Spinal cord (tissue), 10 donors: ENCODE measurements at places on chromosomes 2 and 18.

- no peak for DNase-seq
These were observed 3.9 kb upstream of the DCTN1 start for GRCh38 chr2:74384051-74384450.

DNA sequence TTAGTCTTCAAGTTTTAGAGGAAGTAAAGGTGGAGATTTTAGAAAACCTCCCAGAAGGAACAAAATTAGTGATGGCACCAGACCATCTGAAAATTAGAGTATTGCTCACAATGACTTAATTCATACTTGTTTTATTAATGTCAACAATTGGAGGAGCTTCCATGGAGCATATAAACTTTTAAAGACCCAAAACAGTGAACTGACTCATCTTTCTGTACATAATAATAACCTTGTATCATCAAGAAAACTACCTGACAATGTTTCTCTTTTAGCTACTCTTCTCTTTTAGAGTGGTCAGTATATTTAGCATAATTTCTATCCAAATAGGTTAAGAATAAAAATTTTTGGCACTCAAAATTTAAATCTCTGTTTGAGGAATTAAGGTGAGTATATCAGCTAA lies 7.2 kb upstream of the ITGAV start:
- DNase-seq: no peak

DNA sequence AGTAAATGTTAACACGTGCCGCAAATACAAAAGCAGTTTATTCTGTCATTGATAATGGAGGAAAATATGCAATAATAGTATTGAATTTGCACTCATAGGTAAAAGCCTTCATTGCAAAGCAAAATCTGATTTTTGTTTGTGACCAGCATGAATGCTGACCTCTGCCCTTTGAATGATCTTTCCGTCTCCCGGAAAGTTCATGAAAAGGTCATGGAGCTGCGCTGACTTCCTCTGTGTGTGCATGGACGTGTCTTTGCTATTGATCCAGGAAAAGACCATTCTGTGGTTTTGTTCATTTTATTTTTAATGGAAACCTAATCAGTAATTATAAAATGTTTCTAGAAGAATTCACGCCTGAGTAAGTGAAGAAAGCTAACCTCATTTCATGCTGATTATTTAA lies 320.0 kb downstream of the MTX2 start:
- DNase-seq: no peak

DNA sequence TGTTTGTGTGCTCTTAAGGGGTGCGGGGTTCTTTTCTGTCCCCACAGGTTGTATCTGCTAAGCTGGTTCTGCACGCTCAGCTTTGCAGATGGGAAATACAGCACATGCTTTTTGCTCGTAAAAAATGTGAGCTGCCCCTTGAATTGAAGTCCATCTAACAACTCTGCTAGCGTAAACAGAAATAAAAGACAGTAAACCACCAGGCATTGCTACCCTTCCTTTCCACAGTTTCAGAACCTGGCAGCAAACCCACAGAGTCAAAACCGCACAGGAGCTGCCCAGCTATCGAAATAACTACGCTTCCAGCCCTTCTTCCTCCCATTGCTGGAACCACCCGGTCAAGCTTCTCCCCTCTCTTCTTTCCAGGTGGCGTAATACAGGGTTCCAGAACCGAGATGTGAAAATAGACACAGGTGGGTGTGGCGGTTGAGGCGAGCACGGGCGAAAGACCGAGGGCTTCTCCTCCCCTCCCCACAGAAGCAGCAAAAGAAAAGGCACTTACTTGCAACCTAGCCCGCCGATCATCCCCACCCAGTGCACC lies 479 bp downstream of the SCN9A start:
- DNase-seq: peak; percentile 31

- DNase-seq: no peak
These were observed 70.9 kb upstream of the RAPGEF4 start for GRCh38 chr2:172664766-172665165.

GRCh38 chr2:105249891-105250290 lies 8.3 kb downstream of the GPR45 start:
- DNase-seq: no peak

GRCh38 chr2:33444967-33445366 lies 31.5 kb upstream of the RASGRP3 start:
- DNase-seq: no peak

DNA sequence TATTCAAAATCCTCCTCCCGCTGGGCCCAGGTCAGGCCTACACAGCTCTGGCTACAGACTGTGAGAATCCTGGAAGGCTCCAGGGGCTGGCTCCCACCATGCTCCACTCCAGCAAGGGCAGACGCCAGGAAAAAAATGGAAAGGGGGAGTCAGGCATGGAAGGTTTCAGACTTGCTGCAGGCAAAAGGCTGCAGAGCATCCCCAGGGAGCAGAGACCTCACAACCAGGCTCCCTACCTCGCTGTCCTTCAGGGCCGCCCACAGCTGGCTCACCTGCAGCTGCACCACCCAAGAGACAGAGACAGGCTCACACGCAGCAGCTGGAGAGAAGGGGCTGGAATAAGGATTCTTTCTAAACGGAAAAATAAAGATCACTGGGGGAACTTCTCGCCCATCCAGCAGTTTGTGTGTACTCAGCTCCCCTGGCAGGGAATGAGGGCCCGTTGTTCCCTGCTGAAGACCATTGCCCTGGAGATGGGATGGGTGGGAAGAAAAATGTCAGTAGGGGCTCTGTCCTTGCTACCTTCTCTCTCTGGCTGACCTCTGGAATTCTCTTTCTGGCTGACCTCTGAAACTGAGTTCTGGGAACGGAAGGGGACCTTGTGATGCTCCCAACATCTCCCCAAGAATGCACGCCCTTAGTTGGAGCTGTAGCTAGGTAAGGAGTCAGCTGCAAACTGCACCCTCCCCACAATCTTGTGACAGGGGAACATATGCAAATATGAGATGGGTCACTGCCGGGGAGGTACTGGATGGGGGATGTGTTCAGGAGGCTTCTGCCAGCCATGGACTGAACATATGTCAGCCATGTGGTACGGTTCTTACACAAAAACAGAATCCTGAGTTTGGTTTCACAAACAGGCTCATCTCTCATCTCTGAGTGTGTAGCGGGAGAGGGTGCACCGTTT lies 34.5 kb downstream of the BCL2 start:
- no peak for DNase-seq

- DNase-seq: no peak
These were observed 32.1 kb downstream of the PLEKHM3 start for GRCh38 chr2:207993151-207993763.

DNA sequence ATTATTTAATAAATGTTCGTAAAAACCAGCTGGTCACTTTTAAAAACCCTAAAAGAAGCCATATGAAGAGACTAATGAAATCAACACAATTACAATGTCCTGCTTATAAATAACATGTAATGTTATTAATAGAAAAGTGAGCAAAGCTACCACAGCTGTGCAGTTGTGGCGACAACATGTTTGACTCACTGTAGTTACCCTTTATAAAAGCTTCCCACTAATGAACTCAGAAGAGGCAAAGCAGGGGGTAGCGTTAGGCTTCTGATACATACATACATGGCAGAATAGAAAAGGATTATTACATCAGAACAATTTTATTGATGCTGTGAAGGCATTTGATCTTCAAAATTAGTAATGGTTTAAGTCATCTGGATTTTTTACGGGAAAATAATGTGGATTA lies 219.7 kb downstream of the SLC4A10 start:
- DNase-seq: no peak

DNA sequence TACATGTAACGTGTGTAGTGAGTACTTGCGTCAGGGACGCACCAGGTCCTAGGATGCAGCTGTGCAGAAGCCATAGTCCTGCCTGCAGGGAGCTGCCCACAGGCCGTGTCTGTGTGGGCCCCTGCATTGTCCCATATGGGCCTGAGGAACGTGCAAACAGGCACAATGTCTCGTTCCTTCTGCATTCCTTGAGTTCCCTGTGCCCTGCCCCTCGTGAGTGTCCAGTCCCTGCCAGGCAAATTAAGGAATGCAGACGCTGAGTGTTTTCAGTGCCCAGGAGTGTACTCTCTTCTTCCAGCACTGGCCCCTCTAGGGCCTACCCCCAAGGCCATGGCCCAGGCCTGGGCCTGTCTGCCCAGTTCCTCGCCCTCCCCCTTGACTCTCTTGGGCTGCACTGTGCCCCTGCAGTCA lies 61.8 kb downstream of the FAM168B start:
- no peak for DNase-seq

DNA sequence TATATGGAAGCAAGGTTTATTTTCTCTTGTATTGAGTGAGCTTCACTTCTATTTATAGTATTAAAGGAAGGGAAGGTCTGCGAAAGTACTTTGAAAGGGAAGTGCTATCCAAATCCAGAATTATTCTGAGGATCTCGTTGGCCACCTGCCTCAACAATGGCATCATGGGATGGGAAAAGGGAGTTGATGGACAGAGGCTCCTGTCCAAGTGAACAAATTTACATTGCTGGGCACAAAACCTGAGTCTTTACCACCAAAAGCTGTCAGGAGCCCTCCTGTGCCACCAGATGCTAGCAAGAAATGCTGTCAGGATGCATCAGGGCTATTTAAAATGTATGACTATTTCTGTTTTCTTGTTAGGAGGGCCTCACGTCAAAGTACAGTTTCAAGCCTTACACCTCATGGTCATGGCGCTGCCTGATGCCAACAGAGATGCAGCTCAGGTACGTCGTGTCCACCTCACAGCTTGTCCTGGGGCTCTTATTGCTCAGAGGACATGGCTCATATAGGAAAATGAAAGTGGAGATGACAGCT lies 157.3 kb downstream of the ARHGAP28 start:
- DNase-seq: peak; percentile 80

DNA sequence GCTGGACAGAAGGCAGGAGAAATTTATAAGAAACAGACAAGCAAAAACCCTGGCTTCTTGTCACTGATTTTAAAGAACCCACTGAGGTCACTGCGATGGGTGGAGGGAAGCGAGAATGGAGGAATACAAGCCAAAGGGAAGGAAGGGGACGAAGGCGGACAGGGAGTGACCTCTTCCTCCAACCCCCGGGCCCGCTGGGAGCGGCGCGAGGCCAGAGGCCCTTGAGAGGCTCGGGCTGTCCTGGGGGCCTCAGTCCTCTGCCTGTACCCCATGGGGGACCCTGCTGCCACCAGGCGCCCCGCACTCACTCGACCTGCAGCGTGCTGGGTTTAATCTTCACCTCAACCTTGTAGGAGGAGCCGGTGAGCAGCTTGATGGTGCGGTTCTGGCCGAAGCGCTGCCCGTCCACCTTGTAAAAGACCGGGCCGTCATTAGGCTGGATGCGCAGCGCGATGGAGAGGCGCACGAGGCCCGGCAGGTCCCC lies 793 bp downstream of the CNRIP1 start:
- no peak for DNase-seq

DNA sequence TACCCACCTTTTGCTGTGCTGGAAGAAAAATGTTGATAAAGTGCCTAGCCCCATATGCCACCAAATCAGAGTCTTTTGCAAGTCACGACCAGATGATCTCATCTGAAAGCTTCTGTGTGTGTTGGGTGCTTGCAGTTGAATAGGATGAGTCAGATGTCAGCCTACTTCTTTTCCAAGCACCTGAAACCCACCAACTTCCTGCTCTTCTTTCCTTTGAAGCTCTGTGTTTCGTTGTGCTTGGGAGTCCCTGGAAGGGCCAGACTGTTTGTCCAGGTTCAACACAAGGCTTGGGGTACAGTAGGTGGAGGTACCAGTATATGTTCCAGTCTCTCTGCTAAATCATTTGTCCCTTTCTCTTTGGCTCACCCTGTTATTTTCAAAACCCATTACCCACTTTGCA lies 36.8 kb upstream of the LCLAT1 start:
- no peak for DNase-seq

- no peak for DNase-seq
These were observed 65.2 kb downstream of the KLHL14 start for GRCh38 chr18:32707586-32707985.

DNA sequence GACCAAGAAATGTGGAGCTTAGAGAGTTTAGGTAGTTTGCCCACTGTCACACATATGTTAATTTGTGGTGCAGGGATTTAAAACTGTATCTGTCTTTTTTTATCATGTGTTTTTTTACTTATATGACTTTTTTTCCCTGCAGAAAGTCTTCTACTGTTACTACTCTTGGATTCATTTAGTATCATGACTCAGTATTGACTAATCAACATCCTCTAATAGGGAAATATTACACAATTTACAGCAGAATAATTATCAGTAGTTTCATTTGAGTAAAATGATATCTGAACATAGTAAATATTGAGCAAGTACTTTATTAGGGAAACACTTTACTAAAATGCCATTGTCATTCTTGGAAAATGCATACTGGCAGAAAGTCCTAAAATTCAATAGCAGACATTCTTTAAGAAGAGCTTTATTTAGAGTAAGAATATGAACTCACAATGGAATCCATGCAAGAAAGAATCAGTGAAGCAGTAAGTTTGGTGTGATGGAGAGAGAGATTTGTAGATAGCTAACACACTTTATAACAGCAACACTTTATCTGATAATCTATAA lies 425.9 kb upstream of the SLC8A1 start:
- DNase-seq: no peak

- no peak for DNase-seq
These were observed 6.5 kb downstream of the SCN3A start for GRCh38 chr2:165197346-165197745.

- DNase-seq: peak; percentile 47
These were observed 62.5 kb downstream of the CERS6 start for GRCh38 chr2:168518555-168519066.
